ENCODE measurements at places on chromosomes 1 and 21. TPM values are rescaled to one million over a fixed set of nuclear protein-coding genes. Genes with fewer than 3 reads are reported as not detected.

Gene PANK4
- total RNA-seq: 36.0 TPM

Gene PEAR1
- 19.0 TPM for total RNA-seq

Gene UBE4B
- total RNA-seq: 30.8 TPM

Gene OR13G1
- total RNA-seq: not detected

Gene GJC2
- 0.14 TPM for total RNA-seq

Gene FAM43B
- 0.36 TPM for total RNA-seq

Gene IGSF9
- 2.0 TPM for total RNA-seq

Gene ZBTB18
- total RNA-seq: 7.9 TPM

Gene PTGFR
- total RNA-seq: 0.14 TPM

Gene CREB3L4
- total RNA-seq: 10.7 TPM

Gene FCRL2
- not detected for total RNA-seq

Gene PTPRC
- total RNA-seq: not detected

Gene BATF3
- total RNA-seq: 2.5 TPM
